Heart left ventricle (tissue), 16 donors: ENCODE measurements at places on chromosomes 2 and 18. TPM values are rescaled to one million over a fixed set of nuclear protein-coding genes. Genes with fewer than 3 reads are reported as not detected.

DNA sequence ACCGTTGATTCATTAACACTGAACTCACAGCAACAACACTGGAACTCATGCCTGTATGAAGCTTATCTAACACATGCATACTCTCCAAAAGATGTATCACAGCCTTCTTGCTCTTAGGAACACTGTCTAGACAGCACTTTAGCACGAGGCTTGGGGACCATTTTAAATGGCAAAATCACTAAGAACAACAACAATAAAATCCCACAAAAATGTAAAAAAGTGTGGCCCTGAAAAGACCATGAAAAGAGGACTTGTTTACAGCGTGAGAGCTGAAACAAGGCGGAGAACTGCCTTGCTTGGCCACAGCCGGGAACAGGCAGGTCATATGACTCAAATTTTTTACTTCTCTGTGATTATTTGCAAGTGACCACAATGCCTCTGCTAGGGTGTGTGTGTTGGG is 48.1 kb downstream of the CHN1 start:
- DNase-seq: no peak
- no peak overlapping the region for H3K4me3 ChIP-seq
- no peaks in the 10 kb centered on the region for H3K36me3 ChIP-seq
- H3K4me1 ChIP-seq: peaks cover 10% of the 10 kb centered on the region
- no peak overlapping the region for H3K27ac ChIP-seq
- no peaks in the 10 kb centered on the region for H3K27me3 ChIP-seq

DNA sequence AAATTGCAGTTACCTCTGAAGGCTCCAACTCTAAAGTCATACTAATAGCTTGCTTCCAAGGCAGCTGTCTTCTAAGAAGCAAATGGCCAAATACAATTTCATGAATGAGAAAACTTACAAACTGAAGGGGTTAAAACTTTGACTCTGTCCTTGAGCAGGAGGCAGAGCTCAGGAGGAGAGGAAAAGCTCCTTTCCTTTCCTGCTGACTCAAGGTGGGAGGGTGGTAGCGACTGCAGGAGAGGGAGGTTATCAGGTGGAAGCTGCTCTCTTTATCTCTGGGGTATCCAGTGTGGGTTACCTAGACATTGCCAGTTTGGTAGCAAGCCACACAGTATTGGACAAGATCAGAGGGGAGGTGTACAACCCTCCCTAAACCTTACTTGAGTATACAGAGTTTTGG is 2.7 kb upstream of the EFEMP1 start:
- no peaks in the 10 kb centered on the region for H3K36me3 ChIP-seq
- peaks cover 33% of the 10 kb centered on the region for H3K27me3 ChIP-seq
- no peak overlapping the region for H3K4me3 ChIP-seq
- H3K27ac ChIP-seq: no peak overlapping the region
- peaks cover 10% of the 10 kb centered on the region for H3K4me1 ChIP-seq

DNA sequence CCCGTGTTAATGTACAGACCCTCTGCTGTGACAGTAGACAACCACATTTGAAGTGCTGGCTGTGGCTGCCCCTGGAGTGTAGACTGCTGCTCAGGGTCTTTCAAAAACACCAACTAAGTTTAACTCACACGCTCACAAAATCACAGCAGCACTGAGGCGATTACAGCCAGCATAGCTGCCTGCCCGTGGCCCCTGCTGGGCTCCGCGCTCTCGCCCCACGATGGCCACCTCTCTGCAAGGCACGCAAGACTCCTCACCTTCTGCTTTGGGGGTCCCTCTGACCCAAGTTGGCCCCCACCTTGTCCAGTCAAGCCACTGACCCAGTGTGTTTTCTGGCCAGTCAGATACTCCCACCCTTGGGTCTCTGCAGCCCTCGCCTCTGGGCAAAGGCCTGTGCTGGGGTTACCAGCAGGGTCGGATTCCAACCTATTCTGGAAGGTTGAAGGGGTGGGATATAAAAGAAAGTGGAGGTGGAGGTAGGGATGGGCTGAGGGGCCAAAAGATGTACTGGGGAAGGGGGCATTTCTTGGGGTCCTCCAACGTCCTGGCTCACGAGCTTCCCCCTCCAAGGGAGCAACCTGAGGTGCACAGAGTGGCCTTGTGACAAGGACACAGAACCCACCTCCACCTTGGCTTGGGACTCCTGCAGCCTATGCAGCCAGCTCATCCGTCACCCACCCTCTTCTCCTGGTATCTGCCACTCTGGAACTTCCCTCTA is 2.9 kb upstream of the B3GNT7 start:
- H3K27ac ChIP-seq: no peak overlapping the region
- no peaks in the 10 kb centered on the region for H3K36me3 ChIP-seq
- no peak for DNase-seq
- H3K4me3 ChIP-seq: no peak overlapping the region

DNA sequence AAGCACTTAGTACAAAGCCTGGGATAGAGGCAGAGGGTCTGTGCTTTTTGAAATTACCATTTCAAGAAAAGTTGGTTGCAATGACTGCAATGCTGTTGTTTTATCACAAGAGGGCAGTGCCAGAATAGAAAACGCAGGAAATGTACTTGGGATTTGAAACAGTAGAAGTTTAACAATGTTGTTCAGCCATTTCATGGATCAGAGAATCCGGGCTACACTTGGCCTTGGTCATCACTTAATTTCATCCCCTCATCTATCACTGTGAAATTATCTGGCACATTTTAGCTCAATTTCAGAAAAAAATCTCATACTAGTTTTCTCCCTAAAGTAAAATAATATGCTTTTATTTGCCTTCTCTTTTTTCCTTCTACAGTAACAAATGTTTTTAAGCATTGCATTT is 70.8 kb downstream of the RAPGEF4 start:
- no peak for DNase-seq

- DNase-seq: no peak
- no peak overlapping the region for H3K4me3 ChIP-seq
- H3K27me3 ChIP-seq: no peaks in the 10 kb centered on the region
- H3K36me3 ChIP-seq: no peaks in the 10 kb centered on the region
- no peak overlapping the region for H3K27ac ChIP-seq
These were observed 350.9 kb downstream of the PARD3B start for GRCh38 chr2:204896146-204896545.

GRCh38 chr18:11826836-11827235 is 24.4 kb upstream of the CHMP1B start:
- H3K27ac ChIP-seq: no peak overlapping the region
- no peak overlapping the region for H3K4me3 ChIP-seq
- H3K27me3 ChIP-seq: no peaks in the 10 kb centered on the region
- no peak for DNase-seq
- H3K36me3 ChIP-seq: no peaks in the 10 kb centered on the region

GRCh38 chr2:218569661-218570500 is 1.2 kb downstream of the CNOT9 start:
- H3K27ac ChIP-seq: peak overlapping the region; percentile 96
- H3K36me3 ChIP-seq: peaks cover 32% of the 10 kb centered on the region
- H3K27me3 ChIP-seq: no peaks in the 10 kb centered on the region

DNA sequence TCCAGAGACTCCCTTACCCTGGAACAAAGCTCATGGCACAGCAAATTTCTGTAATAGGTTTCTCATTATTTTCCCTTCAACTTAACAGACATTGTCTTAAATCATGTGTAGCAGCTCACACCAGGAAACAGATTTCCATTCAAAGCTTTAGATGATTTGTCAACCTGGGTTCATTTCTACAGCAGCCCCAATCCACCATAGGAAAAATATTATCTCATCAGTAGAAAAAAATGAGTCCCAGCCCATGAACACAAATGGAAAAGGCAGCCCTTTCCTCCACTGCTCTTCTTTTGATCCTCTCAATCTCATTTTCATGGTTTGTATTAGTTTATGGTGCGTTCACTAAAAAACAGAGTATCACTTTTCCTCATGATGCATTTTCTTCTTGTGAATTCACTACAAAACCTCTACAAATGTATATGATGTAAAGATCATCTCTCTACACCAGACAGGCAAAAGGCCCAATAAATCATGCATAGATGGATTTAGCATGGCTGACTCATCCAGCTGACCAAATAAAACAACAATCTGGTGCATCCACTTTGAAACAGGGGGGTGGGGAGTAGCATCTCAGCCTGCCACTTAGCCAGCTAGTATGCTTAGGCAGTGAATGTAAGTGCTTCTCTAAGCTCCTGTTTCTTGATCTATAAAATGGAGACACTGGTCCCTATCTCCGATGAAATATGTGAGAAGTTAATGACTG is 78.6 kb downstream of the SATB2 start:
- H3K27me3 ChIP-seq: no peaks in the 10 kb centered on the region
- no peaks in the 10 kb centered on the region for H3K36me3 ChIP-seq
- no peak overlapping the region for H3K4me3 ChIP-seq
- no peaks in the 10 kb centered on the region for H3K4me1 ChIP-seq
- no peak for DNase-seq

DNA sequence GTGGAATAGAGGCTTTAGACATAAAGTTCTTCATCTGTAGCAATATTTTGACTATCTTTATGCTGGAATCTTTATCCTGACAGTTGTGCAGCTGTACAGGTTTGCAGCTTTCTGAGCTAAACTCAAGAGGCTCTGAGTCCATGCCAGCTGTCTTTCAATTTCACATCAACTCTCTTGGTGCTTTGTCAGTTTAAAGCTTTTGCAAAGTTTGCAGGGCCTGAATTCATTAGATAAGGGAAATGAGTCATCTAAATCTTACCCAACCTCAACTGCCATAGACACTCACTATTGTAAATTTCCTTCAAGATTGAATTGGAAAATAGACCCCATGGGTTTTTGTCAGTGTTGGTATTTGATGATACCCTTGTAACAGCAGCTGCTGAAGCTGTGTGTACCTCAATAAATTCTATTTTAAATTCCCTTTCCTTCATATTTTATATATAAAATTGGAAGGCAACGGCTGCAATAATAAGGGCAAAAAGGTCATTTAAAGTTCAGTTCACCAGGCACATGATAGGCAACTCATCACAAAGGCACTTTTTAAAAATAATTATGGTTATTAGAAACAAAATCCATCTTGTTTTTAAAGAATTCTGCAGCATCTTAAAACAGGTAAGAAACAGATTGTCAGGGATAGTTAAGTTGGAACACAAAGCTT is 169.9 kb upstream of the SLC39A10 start:
- no peak overlapping the region for H3K4me3 ChIP-seq
- DNase-seq: no peak
- no peaks in the 10 kb centered on the region for H3K4me1 ChIP-seq
- no peak overlapping the region for H3K27ac ChIP-seq

- no peak overlapping the region for H3K4me3 ChIP-seq
- H3K4me1 ChIP-seq: peaks cover 6% of the 10 kb centered on the region
- H3K36me3 ChIP-seq: no peaks in the 10 kb centered on the region
- no peak overlapping the region for H3K27ac ChIP-seq
These were observed 54.3 kb downstream of the VSNL1 start for GRCh38 chr2:17594533-17595401.

GRCh38 chr2:113799375-113799774 is 42.9 kb upstream of the SLC35F5 start:
- no peak overlapping the region for H3K4me3 ChIP-seq
- no peak overlapping the region for H3K27ac ChIP-seq
- H3K27me3 ChIP-seq: no peaks in the 10 kb centered on the region
- H3K36me3 ChIP-seq: no peaks in the 10 kb centered on the region
- H3K4me1 ChIP-seq: peaks cover 13% of the 10 kb centered on the region

DNA sequence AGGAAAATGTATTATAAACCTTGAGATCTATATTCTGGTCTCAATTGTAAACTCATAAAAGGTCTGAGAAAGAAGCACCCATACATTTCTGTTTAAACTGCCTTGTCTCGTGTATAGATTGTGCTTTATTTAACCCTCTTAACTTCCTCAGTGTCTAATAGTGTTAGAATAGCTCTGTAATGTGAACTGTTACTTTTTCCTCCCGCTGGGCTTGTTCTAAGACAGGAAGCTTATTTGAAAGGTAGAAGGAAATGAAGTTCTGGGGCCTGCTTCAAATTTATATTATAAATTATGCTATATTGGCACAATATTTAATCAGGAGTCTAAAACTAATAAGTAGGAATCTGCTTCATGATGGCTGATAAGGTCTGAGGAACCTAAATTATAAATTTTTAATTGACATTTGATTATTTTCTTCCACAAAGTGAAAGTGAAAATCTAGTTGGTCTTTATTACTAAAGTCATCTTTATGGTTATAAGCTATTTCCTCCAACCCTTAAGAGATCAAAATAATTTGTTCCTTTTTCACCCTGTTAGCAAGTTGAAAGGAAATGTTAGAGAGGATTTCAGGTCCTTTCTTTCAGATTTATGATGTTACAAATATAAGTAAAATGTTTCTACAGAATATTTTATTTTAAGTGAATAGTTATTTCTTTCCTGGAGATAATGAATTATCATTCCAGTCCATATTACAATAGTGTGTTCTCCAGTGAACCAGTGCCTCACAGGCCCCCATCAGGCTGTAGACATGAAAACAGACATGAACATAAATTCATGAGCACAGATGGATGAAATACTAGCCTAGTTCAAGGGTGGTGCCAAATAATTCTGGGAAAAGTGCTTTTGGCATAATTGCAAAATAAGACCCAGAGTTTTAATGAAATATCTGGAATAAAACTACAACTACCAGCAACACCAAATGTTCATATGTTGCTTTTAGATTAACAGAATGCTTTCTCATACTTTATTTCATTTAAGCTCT is 7.9 kb downstream of the MFSD6 start:
- no peaks in the 10 kb centered on the region for H3K36me3 ChIP-seq
- DNase-seq: no peak
- peaks cover 13% of the 10 kb centered on the region for H3K4me1 ChIP-seq
- no peak overlapping the region for H3K4me3 ChIP-seq
- no peaks in the 10 kb centered on the region for H3K27me3 ChIP-seq

- H3K4me3 ChIP-seq: no peak overlapping the region
- H3K36me3 ChIP-seq: no peaks in the 10 kb centered on the region
- no peaks in the 10 kb centered on the region for H3K27me3 ChIP-seq
These were observed 144.4 kb downstream of the PIEZO2 start for GRCh38 chr18:11004951-11005350.

DNA sequence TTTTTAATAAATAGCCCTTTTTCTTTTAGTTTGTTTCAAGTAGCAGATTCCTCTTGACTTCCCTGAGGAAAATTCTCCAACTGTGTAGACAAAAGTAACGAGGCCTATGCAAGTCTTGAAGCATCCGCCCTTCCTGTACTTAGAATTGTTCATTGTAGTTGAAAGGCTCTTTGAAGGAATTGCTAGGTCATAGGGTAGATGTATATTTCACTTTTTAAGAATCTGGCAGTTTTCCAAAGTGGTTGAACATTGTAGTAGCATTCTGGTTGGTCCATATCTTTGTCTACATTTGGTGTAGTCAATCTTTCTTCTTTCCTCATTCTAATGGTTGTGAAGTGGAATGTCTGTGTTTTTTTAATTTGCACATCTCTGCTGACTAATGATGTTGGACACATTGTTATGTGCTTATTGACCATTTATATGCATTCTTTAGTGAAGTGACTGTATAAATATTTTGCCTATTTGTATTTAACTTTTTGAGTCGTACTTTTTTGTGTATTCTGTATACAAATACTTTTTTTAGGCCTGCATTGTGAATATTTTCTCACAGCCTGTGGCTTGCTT is 5.6 kb upstream of the SERPINB11 start:
- no peak overlapping the region for H3K4me3 ChIP-seq
- no peak for DNase-seq
- no peaks in the 10 kb centered on the region for H3K27me3 ChIP-seq
- no peaks in the 10 kb centered on the region for H3K36me3 ChIP-seq
- no peaks in the 10 kb centered on the region for H3K4me1 ChIP-seq

The COL6A3 gene
- 290 TPM for total RNA-seq
